ENCODE measurements at places on chromosomes 12 and 14.

GRCh38 chr14:76832503-76832988 lies 6.3 kb downstream of the LRRC74A start:
- DNase-seq: no peak

DNA sequence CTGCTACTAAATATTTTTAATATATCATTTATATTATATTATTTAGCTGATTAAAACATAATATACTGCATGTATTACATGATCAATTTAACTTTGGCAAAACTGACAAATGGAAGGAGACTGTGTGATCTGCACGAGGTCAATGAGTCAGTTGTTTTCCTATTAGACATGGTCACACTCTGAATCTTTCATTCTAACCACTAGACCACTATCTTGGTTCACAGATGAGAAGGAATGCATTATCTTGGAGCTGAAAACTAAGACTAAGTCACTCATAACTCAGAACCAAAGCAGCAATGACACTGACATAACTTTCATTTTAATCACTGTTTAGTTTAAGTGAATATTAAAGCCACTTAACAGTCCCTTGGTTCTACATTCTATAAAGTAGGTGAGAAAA lies 37.4 kb downstream of the GNPTAB start:
- no peak for DNase-seq

GRCh38 chr14:104322531-104323366 lies 184.4 kb downstream of the KIF26A start:
- DNase-seq: no peak

GRCh38 chr14:88990856-88991255 lies 166.4 kb downstream of the TTC8 start:
- no peak for DNase-seq

DNA sequence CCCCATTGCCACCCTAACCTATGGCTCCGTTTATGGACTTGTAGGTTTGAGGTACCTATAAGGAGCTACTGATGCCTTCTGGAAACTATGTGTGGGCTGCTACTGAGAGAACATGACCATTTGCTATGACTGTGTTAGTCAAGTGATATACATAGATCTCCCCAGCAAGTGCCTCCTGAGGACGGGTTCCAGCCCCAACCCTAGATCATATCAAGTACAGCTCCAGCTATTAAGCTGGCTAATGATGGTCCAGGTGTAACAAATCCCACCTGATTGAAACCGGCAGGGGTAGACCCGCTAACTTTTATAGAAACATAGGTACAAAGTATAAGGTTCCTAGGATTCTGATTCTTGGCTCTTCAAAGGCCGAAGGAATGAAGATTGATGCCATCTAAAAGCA lies 23.7 kb downstream of the NINJ2 start:
- DNase-seq: no peak

GRCh38 chr12:15829255-15829654 lies 40.1 kb upstream of the EPS8 start:
- DNase-seq: no peak

DNA sequence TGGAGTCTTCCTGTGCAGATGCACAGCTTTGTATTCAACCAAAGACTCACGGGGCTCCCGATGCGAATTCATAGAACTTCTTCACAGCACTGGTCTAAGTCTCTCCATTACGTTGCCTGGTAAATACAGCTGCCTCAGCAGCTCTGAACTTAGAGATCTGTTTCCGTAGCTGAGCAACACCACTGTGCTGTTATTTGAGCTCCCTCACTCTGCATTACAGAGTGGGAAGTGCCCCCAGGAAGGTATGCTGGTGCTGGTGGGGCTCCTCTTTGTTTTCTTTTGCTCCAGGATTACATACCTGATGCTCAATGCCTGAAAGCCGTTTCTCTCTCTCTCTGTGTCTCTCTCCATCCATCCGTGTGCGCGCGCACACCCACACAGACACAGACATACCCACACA lies 227.5 kb upstream of the RMST start:
- no peak for DNase-seq

DNA sequence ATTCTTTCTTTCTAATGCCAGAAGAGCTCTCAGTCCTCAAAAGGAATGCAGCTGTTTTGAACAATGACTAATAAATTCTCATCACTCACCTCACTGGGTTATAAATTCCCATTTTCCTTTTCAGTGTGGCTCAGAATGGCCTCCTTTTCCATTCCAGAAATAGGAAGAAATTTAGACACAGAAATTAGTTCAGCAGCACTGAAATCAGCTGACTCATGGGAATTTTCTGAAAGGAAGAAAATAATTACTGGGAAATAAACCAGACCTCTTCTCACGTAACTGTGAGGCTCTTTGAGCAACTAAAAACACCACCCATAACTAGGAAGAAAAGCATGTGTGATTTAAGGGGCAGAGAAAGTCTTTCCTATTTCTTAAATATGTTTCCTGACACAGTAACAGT lies 23.8 kb downstream of the CD163 start:
- no peak for DNase-seq

GRCh38 chr12:116525418-116526001 lies 33.7 kb upstream of the MAP1LC3B2 start:
- no peak for DNase-seq
